ENCODE measurements at places on chromosomes 4 and X.

- peak; percentile 6 for DNase-seq
Measured at GRCh38 chrX:153460826-153461225, 9.6 kb downstream of the HAUS7 start.

- no peak for DNase-seq
Measured at GRCh38 chr4:164904941-164905340, 28.0 kb downstream of the APELA start.

GRCh38 chrX:19156186-19156585 lies 33.9 kb upstream of the ADGRG2 start:
- no peak for DNase-seq

DNA sequence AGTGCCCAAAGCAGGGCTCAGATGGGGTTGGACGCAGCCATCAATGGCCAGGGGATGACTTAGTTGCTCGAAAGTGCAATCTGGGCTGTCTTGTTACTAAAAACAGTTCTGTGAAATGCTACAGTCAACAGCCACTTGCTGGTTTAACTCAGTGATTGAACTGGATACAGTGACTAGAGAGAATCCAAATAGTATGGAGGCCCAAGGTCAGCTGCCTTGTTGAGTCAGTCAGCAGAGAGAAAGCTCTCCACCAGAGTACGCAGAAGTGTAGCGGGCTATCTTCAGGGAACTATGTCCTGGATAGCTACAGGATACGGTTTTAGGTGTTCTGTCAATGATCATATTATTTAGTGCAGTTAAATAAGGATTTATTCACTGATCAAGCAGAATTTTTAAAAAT lies 68.4 kb downstream of the TRAPPC11 start:
- no peak for DNase-seq

DNA sequence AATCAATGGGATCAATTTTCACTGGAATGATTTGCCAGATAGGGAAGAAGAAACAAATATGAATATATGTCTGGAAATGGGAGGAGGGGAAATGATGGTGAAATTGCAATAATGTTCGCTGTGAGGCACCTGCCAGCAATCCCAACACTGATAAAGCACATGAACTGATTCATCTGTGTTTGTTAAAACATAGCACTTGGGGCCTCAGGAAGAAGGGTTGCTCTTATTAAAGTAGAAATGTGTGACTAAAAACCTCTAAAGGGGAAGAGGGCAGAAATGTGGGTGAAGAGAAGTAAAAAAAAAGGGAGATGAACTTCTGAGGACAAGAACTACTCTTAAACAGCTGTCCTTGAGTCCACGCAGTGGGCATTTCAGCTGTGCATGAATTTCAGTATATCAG lies 101.4 kb downstream of the C4orf51 start:
- DNase-seq, result no peak

Measured in stimulated activated CD8-positive, alpha-beta memory T cell treated with anti-CD3 and anti-CD28 coated beads, Interleukin-7, amount 100 ng/mL, for 48 hours (primary cell).